ENCODE measurements at places on chromosomes 16 and 17.

DNA sequence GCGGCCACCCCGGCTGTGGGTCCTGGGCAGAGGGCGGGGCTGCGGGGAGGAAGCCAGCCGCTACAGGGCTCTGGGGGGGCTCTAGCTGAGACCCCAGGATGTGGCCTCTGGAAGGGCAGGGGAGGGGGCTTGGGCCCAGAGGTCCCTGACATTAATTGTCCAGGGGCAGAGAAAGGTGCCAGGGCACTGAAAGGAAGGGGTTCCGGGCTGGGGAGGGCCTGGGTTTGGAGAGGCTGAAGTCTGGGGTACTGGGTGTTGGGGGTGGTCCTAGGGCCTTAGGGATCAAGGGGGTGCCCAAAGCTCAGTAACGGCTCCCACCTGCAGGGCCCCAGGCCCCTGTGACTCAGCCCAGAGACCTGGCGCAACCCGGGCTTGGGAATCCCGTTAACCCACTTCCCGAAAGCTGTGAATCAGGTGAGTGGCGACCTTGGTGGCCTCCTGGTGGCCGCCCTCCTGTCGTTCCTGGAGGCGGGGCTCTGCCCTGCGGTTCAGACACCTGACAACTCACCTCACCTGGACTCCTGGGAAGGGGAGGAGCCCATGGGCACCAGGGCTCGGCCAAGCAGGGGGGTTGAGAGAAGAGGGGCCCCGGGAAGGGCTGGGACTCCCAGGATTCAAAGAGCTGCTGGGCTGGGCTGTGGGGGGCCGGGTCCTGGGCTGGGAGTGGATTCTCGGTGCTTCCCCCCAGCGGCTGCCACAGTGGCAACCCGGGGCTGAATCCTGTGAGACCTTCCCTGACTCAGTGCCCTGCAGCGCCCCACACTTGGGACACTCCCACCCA is 465 bp upstream of the PRSS22 start:
- DNase-seq, result peak; percentile 4

DNA sequence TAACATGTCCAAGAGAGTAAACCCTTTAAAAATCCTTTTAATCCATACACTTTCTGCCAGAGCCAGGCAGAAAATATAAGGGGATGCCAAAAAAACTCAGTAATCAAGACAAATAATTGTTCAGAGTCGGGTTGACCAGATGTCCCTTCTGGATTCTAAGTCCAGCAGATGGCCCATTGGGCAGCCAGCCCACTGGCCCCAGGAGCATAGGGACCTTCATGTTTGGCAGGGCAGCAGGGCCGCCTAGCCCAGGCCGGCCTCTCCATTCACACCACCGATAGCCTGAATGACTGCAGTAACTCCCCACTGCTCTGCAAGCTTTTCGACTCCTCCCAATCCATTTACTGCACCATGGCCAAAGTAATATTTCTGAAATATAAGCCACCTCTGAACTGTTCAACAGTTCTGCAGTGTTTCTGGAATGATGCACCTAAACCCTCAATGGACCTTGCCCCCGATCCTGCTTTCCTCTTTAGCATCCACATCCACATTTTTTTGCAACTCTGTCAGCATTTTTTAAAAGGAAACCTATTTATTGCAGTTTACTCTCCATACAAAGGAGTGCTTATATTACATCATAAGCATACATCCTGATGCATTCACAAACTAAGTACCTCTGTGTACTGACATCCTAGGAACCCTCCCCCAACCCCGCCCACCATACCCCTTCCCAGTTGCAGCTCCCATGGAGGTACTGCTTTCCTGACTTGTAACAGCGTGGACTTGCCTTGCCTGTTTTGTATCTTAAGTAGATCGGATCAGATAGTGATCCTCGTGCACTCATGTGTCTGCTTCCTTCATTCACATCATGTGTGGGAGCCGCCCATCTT is 46.4 kb downstream of the LDHD start:
- no peak for DNase-seq

GRCh38 chr16:2205967-2206313 is 686 bp downstream of the MLST8 start:
- no peak for DNase-seq

DNA sequence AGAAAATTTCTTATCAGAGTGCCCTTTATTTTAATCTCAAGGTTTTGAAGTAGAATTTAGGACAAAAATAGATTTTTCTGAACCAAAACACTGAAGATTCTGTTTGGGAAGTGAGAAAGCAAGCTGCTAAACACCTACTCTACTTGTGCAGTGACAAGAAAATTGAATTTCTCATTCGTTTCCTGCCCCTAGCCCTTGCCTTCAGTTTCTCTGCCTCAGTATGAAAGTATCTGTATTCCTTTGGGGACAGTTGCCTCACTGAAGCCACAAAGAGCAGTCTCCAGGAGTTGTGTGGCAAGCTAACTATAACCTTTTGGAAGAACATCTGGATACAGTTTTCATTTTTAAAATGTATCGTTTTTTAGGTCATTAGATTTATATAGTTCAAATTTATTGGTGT is 19.7 kb downstream of the MOSMO start:
- no peak for DNase-seq

GRCh38 chr16:75506574-75506973 is 11.3 kb upstream of the CHST6 start:
- no peak for DNase-seq

- DNase-seq, result no peak
Measured at GRCh38 chr16:10070591-10070990, 111.6 kb downstream of the GRIN2A start.

DNA sequence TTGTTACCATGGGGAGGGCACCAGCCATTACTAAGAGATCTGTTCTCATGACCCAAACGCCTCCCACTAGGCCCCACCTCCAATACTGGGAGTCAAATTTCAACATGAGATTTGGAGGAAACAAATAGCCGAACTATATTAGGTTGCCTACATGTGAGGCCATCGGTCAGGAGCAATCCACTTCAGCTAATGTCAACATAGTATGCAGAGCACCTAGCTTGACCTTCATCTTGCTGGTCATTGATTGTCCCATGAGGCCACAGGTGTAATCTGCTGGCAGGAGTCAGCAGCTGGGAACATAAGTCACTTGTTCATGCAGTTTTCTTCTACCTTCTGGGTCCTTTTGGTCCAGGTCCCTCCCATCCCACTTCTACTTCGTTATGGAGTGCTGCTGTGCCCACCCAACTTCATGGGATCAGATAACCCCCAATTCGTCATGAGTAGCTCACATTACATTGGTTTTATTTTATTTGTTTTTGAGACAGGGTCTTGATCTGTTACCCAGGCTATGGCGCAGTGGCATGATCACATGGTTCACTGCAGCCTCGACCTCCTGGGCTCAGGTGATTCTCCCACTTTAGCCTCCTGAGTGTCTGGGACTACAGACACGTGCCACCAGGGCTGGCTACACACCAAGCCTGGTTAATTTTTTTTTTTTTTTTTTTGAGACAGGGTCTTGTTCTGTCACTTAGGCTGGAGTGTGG is 5.9 kb upstream of the KPNA2 start:
- DNase-seq, result no peak

GRCh38 chr16:53865494-53865863 is 161.5 kb downstream of the FTO start:
- no peak for DNase-seq

- DNase-seq, result no peak
Measured at GRCh38 chr17:80775863-80776262, 215.8 kb upstream of the CHMP6 start.

GRCh38 chr17:41052566-41052965 is 2.5 kb downstream of the KRTAP2-2 start:
- DNase-seq, result no peak

DNA sequence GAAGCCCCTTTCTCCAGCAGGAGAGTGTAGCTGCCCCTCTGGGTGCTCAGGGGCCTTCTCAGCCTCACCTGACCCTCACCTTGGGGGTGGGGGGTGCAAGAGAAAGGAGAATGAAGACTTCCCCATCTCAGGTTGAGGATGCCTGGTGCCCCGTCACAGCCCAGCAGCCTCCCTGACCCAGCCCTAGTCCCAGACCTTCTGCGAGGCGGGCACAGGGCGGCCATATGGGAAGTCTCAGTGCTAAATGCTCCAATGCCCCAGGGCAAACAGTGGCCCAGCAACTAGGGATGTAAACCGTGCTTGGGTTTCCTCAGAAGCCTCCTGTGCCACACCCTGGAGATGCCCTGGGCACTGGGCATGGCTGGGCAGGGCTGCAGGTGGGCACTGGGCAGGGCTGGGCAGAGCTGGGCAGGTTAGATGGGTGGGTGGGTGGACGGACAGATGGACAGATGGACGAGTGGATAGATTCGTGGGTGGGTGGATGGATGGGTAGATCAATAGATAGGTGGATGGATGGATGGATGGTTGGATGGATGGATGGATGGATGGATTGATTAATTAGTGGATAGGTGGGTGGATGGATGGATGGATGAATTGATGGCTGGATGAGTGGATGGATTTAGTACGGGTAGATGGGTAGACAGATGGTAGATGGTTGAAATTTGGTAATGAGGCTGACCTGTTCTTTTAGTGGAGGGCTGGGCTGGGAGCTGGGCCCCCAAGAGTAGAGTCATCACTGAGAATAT is 16.8 kb downstream of the TPSD1 start:
- no peak for DNase-seq

- DNase-seq, result peak; percentile 2
Measured at GRCh38 chr16:6643080-6643686, 689.5 kb upstream of the RBFOX1 start.
